ENCODE measurements at places on chromosomes 5 and 9.

DNA sequence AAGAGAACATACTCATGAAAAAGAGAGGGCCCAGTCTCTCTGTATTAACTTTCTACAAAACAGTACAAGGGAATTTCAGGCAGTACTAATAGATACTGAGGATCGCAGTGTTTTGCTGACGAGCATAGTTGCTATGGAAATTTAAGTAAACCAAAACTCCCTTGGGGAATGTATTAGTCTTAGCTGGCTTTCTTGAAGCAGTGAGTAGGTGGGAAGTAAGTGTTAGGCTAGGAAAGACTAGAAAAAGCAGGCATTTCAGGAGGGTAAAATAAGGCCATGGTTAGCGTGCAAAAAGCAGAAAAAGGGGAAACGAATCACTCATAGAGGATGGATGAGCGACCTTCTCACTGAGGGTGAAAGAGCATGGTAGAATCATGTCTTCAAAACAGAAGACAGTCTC is 84.3 kb upstream of the ACTBL2 start:
- no peak for DNase-seq

GRCh38 chr5:81846301-81846700 is 95.4 kb upstream of the SSBP2 start:
- DNase-seq: no peak

- no peak for DNase-seq
Measured at GRCh38 chr9:122031776-122032175, 61.3 kb downstream of the TTLL11 start.

- DNase-seq: no peak
Measured at GRCh38 chr5:178423431-178423830, 166.8 kb downstream of the COL23A1 start.

DNA sequence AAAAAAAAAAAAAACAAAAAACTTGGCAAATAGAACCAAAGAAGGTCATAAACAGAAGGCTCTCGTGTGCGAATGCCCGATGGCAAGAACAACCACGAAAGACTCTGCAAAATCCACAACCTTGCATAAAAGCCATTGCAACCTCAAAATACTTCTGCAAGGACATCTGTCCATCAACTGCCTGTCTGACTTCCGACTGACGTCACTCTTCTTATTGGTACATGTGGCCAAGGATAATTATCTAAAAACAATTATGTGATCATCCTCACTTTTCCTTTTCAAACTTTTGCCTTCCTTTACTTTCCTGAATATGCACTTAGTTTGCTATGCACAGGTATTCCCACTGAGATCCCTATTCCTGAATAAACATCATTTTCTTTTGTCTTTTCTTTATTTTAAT is 29.2 kb upstream of the DNAH5 start:
- DNase-seq: no peak

GRCh38 chr5:162824360-162824759 is 613.0 kb upstream of the CCNG1 start:
- DNase-seq: no peak

- DNase-seq: no peak
Measured at GRCh38 chr5:66757219-66757833, 161.1 kb downstream of the MAST4 start.

DNA sequence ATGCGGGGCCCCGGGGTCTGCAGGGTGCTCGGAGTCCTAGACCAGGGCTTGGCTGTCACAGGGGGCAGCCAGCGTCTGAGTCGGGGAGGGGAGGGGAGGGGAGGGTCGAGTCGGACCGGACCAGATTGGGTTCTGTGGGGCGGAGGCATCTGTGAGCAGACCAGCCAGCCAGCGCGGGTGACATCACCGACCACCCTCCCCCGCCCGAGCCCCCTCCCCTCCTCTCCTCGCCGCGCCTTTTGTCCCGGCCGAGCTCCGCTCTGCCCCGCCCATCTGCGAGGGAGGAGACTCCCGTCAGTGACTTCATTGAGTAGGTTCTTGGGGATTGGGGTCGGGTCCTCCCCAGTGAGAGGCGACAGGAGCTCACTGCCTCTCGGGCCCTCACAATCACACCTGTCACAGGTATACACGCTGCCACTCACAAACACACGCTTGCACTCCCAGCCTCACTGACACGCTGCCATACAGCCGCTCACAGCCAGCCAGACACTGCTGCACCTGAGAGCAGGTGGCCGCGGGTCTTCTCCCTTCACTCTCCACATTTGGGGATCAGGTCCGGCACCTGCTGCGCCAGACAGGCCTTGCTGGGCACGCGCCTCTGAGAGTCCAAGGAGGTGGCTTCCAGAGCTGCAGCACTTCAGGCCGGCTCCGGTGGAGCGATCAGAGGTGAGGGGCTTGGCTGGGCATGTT is 546 bp downstream of the DNAJB5 start:
- no peak for DNase-seq

GRCh38 chr5:117682416-117682815 is 1107.8 kb upstream of the SEMA6A start:
- no peak for DNase-seq

- DNase-seq: no peak
Measured at GRCh38 chr9:122314165-122314564, 49.5 kb downstream of the MRRF start.

DNA sequence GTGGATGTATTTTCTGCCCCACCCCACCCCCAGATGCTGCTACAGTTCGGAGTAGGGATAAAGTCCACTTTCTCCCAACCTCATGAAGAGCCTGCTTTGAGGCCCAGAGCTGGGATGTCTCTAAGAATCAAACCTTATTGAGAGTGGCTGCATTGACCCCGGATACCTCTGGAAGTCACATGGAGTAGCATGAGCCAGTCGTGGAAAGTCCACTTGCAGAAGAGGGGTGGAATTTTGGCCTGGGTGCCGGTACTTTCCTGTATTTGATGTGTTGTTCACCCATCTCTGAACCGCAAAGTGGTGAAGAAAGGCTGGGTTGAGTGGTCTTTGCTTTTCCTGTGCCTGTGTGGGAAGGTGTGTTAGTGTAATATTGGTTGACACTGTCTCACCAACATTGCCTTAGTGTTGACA is 3.7 kb downstream of the OTULIN start:
- DNase-seq: no peak

All from stimulated activated CD8-positive, alpha-beta memory T cell treated with anti-CD3 and anti-CD28 coated beads, Interleukin-4, amount 100 ng/mL, for 1 hour (primary cell).